ENCODE measurements at places on chromosomes 16 and 17. TPM values are rescaled to one million over a fixed set of nuclear protein-coding genes. Genes with fewer than 3 reads are reported as not detected.

DNA sequence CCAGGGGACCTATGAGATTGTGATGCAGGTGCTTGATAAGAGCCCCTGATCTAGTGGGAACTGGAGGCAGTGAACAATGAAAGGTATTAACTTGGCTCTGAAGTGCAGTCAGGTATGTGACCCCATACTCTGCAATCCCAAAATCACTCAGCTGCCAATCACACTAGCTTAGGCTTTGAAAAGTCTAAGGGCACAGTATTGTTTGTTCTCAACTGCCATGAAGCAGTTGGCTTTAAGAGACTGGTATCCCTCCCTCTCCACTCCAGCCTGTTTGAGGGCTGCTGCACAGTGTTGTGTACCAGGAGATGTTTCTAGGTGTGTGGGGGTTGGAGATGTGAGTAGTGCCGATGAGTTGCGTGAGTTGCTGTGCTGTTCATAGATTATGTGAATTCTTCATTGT is 2.4 kb downstream of the YPEL2 start:
- no peak for DNase-seq

DNA sequence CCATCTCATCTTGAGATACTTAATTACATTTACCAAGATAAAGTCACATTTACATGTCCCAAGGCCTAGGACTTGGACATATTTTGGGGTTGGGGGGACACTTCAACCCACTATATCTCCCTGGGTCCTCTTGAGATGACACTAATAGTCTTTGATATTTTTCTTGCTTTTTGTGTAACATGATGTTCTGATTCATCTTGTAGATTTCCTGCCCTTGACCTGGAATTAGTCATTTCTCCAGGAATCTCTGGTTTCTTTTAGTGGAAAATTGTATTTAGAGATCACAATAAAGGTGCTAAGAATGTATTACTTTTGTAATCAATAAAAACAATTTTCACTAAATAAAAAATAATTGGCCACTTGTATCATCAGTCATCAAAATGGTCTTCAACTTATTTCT is 157.3 kb downstream of the VPS53 start:
- DNase-seq: peak; percentile 32

Gene PDXDC1
- total RNA-seq: 61.0 TPM

Gene HS3ST6
- not detected for total RNA-seq

Gene SECTM1
- total RNA-seq: 34.2 TPM

Data from fibroblast of the aortic adventitia (primary cell).